Lung microvascular endothelial cell (primary cell): ENCODE measurements at places on chromosomes 6 and 20. TPM values are rescaled to one million over a fixed set of nuclear protein-coding genes. Genes with fewer than 3 reads are reported as not detected.

SFTA2 gene
- total RNA-seq: not detected in 2 replicates

PTGIS gene
- total RNA-seq: 0.20 and 0.44 TPM in 2 replicates

- DNase-seq: peak; percentile 34
These were observed 13.5 kb downstream of the NCOA7 start for GRCh38 chr6:125804264-125804663.

DNA sequence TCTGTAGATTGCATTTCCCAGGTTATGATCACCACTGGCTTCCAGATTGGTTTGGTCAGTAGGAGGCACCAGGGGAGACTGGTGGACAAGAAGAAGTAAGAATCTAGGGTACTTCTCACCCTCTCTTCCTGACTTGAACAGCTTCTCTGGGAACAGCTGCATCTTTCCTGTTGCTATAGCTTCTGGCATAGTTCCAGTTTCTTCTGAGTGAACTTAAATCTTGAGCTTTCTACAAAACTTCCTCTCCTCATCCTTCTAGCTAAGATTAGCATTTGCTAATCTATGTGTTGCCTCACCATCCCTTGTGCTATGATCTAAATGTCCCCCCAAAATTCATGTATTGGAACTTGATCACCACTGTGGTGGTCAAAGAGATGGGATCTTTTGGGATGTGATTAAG lies 724.6 kb downstream of the UTRN start:
- no peak for DNase-seq

GRCh38 chr20:58852543-58853271 lies at the start of gene GNAS:
GNAS (plus strand) TSS chr20:58852716.
- DNase-seq: peak; percentile 75

- no peak for DNase-seq
These were observed 86.8 kb downstream of the RPP40 start for GRCh38 chr6:4916954-4917561.

GRCh38 chr6:5260111-5260620 lies 584 bp downstream of the LYRM4 start:
- DNase-seq: peak; percentile 59
